ENCODE measurements at places on chromosomes 1 and 21.
A peak's percentile ranks its signal among the peaks of the same experiment; 100 is the strongest.

GRCh38 chr1:65048335-65048734 is 82.0 kb upstream of the JAK1 start:
- no peak for DNase-seq

DNA sequence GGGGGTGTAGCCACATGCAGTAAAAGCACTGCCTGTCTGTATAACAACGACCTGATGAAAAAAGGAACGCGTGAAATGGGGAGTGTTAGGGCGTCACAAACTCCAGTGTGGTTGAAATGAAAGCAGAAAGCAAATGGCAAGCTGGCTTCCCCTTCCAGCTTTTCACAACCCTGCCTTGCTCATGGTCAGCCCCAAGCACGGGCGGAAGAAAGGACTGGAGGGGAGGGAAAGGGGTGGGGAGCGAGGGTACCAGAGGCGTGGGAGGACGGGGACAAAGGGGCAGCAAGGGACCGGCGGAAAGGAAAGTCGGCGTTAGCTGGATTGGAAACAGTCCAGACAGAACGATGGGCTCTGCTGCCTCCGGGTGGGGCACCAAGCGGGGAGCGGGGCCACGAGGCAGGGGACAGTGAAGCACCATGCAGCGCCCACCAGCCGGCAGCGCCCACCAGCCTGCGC is 9.6 kb downstream of the VPS26C start:
- peak; percentile 36 for DNase-seq

- no peak for DNase-seq
Observed at GRCh38 chr1:101757985-101758384, 238.7 kb downstream of the OLFM3 start.

DNA sequence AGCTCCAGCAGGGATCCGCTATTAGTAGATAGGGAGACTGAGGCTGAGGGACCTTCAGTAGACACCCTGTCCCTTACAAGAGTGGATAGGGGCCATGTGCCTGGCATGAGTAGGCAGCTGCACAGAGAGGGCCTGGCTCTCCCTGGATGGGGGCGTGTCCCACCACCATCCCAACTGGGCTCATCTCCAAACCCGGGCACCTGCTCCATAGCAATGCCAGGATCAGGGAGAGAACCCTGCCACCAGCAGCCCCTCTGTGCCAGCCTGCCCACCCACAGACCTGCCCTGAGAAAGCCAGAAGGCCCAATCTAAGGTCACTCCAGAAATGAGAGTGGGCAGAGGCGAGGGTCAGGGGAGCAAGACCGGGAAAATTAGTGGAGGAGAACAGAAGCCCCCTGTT is 121.3 kb downstream of the GRIK3 start:
- no peak for DNase-seq

DNA sequence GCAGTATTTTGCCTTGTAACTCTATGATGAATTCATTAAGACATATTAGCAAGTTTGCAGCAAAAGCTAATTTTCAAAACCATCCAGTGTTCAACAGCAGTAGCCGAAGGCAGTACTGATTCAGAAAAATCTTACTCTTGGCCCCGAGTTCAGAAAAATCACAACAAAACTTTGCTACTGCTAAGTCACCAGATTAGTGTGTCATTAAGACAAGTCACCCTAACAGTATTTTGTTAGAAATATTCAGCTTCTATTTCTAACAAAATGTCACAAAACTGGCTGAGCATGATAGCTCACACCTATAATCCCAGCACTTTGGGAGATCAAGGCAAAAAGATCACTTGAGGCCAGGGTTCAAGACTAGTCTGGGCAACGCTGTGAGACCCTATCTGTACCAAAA is 8.2 kb downstream of the GTF2B start:
- no peak for DNase-seq

DNA sequence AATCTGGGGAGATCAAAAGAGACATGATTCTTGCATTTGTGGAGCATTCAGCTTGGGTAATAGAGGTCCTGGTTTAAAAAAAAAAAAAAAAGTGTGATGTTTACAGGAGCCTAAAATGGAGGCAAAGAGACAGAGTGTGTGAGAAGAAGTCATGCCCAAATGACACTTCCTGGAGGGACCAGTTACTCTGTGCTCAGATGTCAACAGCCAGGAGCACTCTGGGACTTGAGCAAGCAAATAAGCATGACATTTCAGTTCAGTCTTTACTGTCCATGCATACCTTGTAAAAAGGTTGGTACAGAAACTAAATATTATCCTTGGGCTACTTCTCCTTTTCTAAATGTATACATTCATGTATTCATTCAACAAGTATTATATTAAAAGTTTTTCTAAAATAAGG is 25.2 kb upstream of the ADGRL2 start:
- DNase-seq = no peak

DNA sequence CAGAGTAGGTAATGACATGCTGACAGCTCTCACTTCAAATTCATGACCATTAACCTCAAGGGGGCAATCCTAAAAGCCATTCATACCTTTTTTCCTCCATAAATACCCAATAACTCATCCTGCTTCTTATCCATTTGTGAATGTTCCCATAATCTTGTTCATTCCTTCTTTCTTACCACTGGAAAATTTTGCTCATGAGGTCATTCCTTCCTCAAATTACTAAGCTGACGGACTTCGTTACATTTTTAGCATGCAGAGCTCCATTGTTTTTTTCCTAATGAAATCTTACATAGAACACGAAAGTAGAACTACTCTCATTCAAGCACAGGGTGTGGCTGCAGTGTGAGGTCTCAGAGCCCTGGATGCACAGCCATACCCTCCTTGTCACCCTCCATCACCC is 276.5 kb upstream of the DPYD start:
- DNase-seq = no peak

DNA sequence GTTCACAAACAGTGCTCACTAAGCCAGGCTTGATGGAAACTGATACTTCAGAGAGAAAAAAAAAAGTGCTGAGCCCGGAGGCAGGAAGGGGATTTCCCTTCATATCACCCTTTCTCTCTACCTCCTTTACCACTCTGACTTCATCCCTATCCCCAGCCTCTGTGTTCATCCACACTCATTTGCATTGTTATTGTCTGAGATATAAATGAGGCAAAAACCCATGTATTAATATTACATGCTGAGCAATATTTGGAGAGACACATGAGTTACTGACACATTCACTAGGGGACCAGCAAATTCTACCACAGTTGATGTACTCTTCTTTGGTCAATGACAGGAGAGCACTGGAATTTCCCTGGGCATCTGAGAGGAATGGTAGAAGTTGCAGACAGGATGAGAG is 175.8 kb downstream of the TNFSF18 start:
- DNase-seq = peak; percentile 49

GRCh38 chr1:179187735-179188471 is 41.6 kb downstream of the ABL2 start:
- DNase-seq = no peak

GRCh38 chr1:230139741-230140140 is 72.7 kb downstream of the GALNT2 start:
- no peak for DNase-seq

All from activated CD4-positive, alpha-beta T cell treated with anti-CD3 and anti-CD28 coated beads, Interleukin-10, Interleukin-2, amounts not matched to agents 100 ng/mL and 50 ng/mL, durations not matched to agents 16 hours and 8 hours (primary cell).